ENCODE measurements at places on chromosomes 13 and 19. TPM values are rescaled to one million over a fixed set of nuclear protein-coding genes. Genes with fewer than 3 reads are reported as not detected.

ZNF77 gene
- total RNA-seq, result 2.9 TPM

- H3K27me3 ChIP-seq, result peaks cover 9% of the 10 kb centered on the region
Measured at GRCh38 chr19:8069096-8069973, 16.8 kb downstream of the CCL25 start.

TLE6 gene
- total RNA-seq, result 3.0 TPM

DNA sequence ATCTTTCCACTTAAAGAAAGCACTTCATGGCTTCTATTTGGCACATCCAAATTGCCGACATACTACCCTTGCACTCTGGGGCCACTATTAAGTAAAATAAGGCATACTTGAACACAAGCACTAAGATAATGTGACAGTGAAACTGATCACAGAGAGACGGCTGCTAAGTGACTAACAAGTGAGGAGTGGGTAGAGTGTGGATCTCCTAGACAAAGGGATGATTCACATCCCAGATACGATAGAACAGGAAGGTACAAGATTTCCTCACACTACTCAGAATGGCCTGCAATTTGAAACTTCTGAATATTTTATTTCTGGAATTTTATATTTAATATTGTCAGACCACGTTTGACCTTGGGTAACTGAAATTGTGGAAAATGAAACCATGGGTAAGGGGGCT lies 1721.8 kb upstream of the SPRY2 start:
- no peaks in the 10 kb centered on the region for H3K27me3 ChIP-seq
- H3K4me1 ChIP-seq, result no peaks in the 10 kb centered on the region
- DNase-seq, result no peak

CKM gene
- total RNA-seq, result not detected

GSX1 gene
- total RNA-seq, result not detected
